Activated CD8-positive, alpha-beta memory T cell treated with anti-CD3 and anti-CD28 coated beads for 1 hour (primary cell): ENCODE measurements at places on chromosomes 11 and 22.
A peak's percentile ranks its signal among the peaks of the same experiment; 100 is the strongest.

DNA sequence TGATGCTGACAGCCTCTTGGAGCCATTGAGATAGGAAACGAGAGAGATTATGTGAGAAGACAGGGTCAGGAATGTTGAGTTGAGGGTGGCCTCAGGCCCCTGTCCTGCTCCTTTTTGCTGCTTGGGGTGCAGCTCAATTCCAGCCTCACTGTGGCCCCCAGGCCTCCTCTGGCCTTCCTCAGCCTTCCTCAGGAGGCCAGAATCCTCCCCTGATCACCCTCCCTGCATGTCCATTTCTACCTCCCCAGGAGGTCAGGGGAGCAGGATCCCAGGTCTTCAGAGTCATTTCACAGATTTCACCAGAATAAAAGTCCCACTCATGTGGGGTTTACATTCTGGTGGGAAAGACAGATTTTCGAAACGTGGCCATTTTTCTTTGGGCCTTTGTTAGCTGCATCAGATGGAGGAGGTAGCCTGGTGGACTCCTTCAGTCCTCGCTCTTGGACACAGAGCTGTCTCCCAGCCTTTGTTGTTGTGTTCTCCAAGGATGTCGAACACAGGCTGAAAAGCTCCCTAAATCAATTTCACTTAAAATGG lies 2.2 kb upstream of the KCNQ1OT1 start:
- no peak for DNase-seq

DNA sequence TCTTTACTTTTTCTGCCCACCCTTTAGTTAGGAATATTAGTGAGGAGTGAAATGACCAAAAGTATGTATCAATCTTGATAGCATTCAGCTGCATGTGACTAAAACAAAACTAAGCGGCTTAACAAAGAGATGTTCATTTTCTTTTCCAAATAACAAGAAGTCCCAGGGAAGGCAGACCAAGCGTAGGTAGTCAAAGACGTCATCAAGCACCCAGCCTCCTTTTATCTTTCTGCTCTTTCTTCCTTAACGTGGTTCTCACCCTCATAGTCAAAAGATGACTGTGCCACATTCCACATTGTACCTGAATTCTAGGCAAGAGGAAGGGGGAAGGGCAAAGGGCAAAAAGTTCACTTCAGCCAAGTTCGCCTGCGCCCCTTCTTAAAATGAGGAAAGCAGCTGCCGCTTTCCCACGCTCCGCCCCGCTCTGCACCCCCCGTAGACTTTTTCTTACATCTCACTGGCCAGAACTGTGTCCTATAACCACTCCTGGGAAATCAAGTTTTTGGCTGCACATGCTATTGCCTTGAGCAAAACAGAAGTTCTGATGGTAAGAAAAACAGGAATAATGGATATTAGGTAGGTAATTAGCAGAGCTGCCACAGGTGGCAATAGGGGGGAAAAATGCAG lies 14.6 kb upstream of the PGM2L1 start:
- no peak for DNase-seq

GRCh38 chr22:24594569-24595120 lies 1.8 kb upstream of the LRRC75B start:
- no peak for DNase-seq

GRCh38 chr11:67033661-67034166 lies 10.8 kb downstream of the SYT12 start:
- DNase-seq: no peak

DNA sequence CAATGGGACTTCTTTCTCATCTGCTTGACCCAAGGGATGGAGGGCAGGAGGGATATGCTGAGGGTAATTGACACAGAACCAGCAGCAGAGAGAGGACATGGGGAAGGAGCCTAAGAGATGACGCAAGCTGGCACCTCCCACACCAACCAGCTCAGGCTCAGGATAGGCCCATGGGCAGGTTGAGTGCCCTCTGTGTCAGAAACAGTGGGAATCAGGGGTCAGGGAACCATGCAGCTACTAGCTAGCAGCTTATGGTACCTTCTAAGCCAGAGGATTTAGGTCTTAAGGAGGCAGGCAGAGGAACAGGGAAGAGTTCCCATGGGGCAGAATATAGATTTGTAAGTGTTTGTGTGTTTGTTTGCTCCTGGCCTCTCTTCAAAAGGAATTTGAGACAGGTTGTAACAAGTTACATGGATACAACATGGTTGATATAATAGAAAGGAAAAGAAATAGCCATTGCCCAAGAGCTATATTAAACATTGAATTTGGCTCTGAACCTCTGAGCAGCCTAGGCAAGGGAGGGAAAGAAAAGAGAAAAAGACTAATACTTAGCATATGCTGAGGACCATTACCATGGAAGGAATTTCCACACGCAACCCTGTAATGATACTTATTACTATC lies 39.9 kb upstream of the NAV2 start:
- DNase-seq: no peak

DNA sequence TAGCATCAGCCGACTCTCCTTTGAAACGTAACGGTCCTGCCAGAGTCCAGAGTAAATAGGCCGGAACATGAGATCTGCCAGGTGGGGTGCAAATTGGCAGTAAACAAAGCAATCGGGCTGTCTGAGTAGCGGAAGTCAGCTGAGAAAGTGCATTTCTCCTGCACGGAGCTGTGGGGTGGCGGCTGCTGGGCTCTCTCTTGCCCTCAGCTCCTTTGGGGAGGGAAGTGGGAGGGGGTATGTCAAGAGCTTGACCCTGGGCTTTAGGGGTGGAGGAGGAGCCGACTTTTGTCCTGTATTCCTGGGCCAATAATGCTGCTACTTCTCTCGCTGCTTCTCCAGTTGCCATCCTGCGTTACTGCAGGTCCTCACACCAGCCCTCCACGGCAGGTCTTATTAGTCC lies 11.6 kb downstream of the GRIK4 start:
- DNase-seq: no peak

GRCh38 chr22:26937213-26937612 lies 279.8 kb downstream of the MIAT start:
- no peak for DNase-seq

- peak; percentile 47 for DNase-seq
Observed at GRCh38 chr22:29072193-29072978, 449 bp upstream of the KREMEN1 start.

- DNase-seq: no peak
Observed at GRCh38 chr22:44550711-44551491, 52.9 kb upstream of the RTL6 start.

GRCh38 chr22:19706661-19707151 lies 7.6 kb upstream of the SEPTIN5 start:
- no peak for DNase-seq

DNA sequence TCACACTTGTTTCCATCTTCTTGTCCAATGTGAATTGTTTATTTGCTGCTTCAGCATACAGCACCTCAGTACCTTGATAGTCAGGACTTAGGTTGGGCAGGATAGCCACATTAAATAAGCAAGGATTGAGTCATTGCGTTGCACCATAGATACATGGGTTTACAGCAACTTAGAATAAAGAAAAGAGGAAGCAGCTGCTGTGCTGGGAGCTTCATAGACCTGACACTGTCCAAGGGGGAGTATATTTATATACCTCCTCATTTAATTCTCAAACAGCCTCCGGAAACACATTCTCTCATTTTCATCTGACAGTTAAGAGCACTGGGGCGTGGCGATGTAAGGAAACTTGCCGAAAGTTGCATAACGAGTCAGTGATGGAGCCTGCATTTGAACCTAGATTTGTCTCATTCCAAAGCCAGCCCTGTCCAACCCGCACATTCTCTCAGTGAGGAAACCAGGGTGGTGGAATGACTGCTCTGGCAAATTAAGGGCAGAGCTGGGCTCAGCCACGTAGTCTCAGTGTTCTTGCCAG lies 42.2 kb downstream of the UBASH3B start:
- no peak for DNase-seq

GRCh38 chr11:65953471-65953870 lies 8.1 kb upstream of the SART1 start:
- DNase-seq: no peak

GRCh38 chr22:46203601-46203980 lies 46.5 kb downstream of the CDPF1 start:
- DNase-seq: no peak

- no peak for DNase-seq
Observed at GRCh38 chr11:65915821-65916251, 3.0 kb downstream of the C11orf68 start.

DNA sequence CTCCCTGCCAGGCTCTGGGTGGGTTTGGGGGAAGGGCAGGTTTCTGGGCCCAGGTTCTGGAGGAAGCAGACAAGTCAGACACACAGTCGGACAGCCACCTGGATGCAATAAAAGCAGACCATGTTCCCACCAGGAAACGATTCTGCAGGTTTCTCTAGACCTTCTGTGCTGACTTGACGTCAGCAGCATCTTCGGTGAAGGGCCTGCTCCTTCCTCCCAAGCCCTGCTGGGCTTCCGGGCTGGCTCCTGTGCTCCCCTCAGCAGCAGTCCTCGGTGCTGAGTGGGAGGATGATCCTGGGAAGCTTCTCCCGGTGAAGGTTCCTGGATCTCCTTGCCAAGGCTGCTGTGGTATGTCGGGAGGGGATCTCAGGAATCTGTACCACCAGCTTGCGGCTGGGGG lies 240.0 kb downstream of the GRIK4 start:
- DNase-seq: no peak

DNA sequence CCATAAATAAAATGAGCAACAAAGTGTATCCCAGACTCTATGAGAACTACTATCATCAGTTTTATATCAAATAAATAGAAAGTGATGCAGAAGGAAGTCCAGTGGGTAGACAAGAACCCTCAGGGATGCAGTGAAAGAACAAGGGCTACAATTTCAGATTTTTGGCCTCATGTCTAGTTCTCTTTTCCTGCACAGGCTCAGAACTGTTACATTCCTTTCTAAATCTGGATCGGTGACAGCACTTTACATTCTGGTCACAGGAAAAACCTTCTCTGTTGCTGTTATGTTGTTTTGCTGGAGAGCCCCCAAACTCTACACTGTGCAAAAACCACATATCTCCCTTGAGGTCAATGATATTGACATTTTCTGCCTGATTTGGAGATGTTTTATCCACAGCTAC lies 108.8 kb upstream of the ANO5 start:
- no peak for DNase-seq

DNA sequence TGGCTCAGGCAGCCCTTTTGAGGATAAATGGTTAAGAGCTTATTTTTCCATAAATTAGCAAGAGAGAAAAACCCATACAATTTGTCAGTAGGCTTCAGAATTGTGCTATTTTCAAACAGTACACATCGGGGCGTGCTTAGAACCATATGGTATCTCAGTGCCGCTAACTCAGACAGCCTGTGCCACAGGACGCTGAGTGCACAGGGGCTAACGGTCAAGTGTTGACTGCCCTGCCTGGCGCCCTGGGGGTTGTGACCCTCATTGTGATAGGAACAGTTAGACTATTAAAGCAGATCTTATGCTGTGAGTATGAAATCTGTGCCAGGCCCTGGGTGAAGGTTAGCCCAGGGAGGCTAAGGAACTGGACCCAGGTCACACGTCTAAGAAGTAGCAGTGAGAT lies 1519.7 kb downstream of the BRD1 start:
- no peak for DNase-seq

- no peak for DNase-seq
Observed at GRCh38 chr11:14015711-14016110, 53.2 kb downstream of the SPON1 start.

DNA sequence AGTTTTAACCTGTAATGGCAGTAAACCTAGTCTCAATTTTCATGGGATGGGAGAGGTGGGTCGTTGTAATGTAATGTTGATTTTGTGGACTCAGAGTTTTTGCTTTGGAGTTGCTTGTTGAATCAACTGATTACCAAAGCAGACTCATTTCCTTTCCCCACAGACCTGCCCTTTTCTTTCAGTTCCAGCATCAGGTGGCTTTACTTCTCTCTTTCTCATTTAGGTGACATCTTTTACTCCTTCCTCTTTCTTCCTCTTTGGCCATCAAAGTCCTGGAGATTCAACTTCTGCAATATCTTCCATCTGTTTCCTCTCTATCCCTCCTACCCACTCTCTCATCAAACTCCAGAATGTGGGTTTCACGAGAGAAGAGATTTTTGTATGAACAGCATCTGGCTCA lies 313.9 kb downstream of the TMEM135 start:
- no peak for DNase-seq

- no peak for DNase-seq
Observed at GRCh38 chr22:20904008-20904979, 12.9 kb upstream of the CRKL start.

DNA sequence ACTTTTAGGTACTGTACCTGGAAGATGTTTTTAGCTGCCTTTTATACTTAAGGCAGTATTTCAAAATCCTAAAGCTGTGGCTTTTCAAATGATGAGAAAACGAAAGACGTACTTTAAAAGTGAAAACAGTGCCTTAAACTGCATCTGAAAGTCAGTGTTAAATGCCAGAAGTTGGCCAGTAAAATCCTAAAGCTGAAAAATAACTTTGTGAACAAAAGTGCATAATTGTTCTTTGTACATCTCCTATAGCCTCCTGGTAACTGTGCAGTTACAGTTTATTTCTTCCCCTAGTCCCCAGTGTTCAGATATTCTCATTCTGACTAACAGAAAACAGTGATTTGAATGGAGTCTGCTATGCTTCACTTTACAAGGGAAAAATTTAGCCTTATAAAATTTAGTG lies 6.8 kb downstream of the EED start:
- DNase-seq: no peak

GRCh38 chr22:32354360-32355351 lies 3.0 kb upstream of the RFPL3 start:
- no peak for DNase-seq

- no peak for DNase-seq
Observed at GRCh38 chr11:35723493-35723892, 60.9 kb downstream of the TRIM44 start.

- no peak for DNase-seq
Observed at GRCh38 chr11:128152796-128153696, 434.3 kb downstream of the ETS1 start.

DNA sequence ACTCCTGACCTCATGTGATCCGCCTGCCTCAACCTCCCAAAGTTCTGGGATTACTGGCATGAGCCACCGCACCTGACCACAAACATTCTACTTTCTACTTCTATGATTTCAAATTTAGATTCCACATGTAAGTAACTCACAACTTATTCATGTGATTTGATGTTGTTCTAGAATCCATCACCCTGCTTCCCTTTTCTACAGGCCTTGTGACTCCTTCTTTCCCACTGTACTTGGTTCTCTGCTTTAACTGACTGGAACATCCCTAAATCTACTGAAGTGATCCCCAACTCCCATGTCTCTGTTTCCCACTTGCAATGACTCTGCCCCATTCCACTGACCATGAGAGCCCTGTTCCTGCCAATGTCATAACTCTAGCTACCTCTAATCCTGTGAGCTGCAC lies 25.7 kb upstream of the MRPL17 start:
- no peak for DNase-seq
